IMR-90 (cell line): ENCODE measurements at places on chromosomes 13 and 19.

DNA sequence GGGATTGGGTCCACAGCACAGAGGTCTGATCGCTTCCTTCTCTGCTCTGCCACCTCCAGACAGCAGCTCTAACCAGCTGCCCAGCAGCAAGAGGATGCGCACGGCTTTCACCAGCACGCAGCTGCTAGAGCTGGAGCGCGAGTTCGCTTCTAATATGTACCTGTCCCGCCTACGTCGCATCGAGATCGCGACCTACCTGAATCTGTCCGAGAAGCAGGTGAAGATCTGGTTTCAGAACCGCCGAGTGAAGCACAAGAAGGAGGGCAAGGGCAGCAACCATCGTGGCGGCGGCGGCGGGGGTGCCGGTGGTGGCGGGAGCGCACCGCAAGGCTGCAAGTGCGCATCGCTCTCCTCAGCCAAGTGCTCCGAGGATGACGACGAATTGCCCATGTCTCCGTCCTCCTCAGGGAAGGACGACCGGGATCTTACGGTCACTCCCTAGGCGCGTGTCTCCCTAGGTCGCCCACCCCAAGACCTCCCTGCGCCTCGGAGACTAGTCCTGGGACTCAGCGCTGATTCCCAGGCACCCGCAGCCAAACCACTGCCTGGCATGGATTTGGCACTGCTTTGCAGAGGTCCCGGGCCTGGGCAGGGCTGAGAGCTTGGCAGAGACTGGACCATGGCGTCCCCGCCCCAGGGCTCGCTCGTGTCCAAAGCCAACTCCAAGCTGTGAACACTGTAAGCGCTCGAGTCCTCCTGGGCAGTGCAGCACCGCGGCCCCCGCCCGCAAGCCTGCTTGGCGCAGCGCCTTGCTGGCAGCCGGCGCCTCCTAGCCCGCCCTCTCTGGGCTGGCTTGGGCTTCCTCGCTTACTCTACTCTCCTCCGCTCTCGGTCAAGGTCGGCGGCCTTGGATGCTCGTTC lies 1.5 kb downstream of the GSX1 start:
- no peak for DNase-seq
- H3K4me3 ChIP-seq: no peak overlapping the region
- H3K27me3 ChIP-seq: peaks cover 92% of the 10 kb centered on the region
- no peaks in the 10 kb centered on the region; the same call in 1 of the 2 replicates for H3K4me1 ChIP-seq
- H3K27ac ChIP-seq: no peak overlapping the region

GRCh38 chr13:100212904-100213553 lies 124.1 kb downstream of the PCCA start:
- H3K4me1 ChIP-seq: peaks cover 17% of the 10 kb centered on the region
- H3K36me3 ChIP-seq: no peaks in the 10 kb centered on the region
- H3K27me3 ChIP-seq: no peaks in the 10 kb centered on the region
- H3K4me3 ChIP-seq: no peak overlapping the region

- DNase-seq: no peak
- H3K36me3 ChIP-seq: no peaks in the 10 kb centered on the region
These were observed at the start of gene ICAM3 for GRCh38 chr19:10339380-10339960. Gene ICAM3 (minus strand): TSS chr19:10339624. CDS start chr19:10339614, 10 bp downstream.

DNA sequence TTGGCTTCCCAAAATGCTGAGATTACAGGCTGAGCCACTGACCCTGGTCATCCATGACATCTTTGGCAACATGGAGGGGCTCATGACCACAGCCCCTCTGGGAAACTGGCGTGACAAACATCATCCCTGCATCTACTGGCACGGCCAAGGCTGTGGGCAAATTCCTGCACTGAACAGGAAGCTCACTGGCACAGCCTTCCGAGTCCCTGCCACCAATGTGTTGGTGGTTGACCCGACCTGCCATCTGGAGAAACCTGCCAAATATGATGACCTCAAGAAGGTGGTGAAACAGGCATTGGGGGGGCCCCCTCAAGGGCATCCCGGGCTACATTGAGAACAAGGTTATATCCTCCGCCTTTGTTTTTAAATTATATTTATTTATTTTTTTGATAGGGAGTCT lies 8.9 kb upstream of the ACP5 start:
- no peaks in the 10 kb centered on the region; the same call in 1 of the 2 replicates for H3K27me3 ChIP-seq
- H3K4me3 ChIP-seq: no peak overlapping the region
- H3K27ac ChIP-seq: no peak overlapping the region
- H3K36me3 ChIP-seq: no peaks in the 10 kb centered on the region

GRCh38 chr19:1283207-1283916 lies 2.3 kb upstream of the EFNA2 start:
- H3K4me3 ChIP-seq: no peak overlapping the region
- no peak for DNase-seq
- H3K27ac ChIP-seq: no peak overlapping the region
- H3K36me3 ChIP-seq: peaks cover 5% of the 10 kb centered on the region
- H3K4me1 ChIP-seq: no peaks in the 10 kb centered on the region
- peaks cover 41% of the 10 kb centered on the region for H3K27me3 ChIP-seq

- no peaks in the 10 kb centered on the region; the same call in 1 of the 2 replicates for H3K4me1 ChIP-seq
- DNase-seq: no peak
- peaks cover 2% of the 10 kb centered on the region; the same call in 1 of the 2 replicates for H3K36me3 ChIP-seq
These were observed 28.9 kb downstream of the PPP1R37 start for GRCh38 chr19:45121827-45122345.

GRCh38 chr19:55285229-55285890 lies 1.6 kb downstream of the BRSK1 start:
- no peaks in the 10 kb centered on the region for H3K27me3 ChIP-seq
- DNase-seq: no peak
- peak overlapping the region; percentile 58 for H3K4me3 ChIP-seq
- peaks cover 17% of the 10 kb centered on the region for H3K4me1 ChIP-seq
- H3K36me3 ChIP-seq: peaks cover 15% of the 10 kb centered on the region

GRCh38 chr13:111912991-111913760 lies 153.8 kb upstream of the SOX1 start:
- no peaks in the 10 kb centered on the region for H3K4me1 ChIP-seq
- no peak for DNase-seq
- H3K27me3 ChIP-seq: no peaks in the 10 kb centered on the region
- no peaks in the 10 kb centered on the region for H3K36me3 ChIP-seq

- no peaks in the 10 kb centered on the region for H3K4me1 ChIP-seq
- no peak overlapping the region for H3K27ac ChIP-seq
- no peaks in the 10 kb centered on the region for H3K27me3 ChIP-seq
These were observed 273.4 kb upstream of the MIR17HG start for GRCh38 chr13:91074091-91074490.

- no peaks in the 10 kb centered on the region for H3K4me1 ChIP-seq
- peak; percentile 28 for DNase-seq
- H3K36me3 ChIP-seq: peaks cover 42% of the 10 kb centered on the region
- H3K4me3 ChIP-seq: no peak overlapping the region
- H3K27ac ChIP-seq: no peak overlapping the region
These were observed 26.2 kb downstream of the ZNF160 start for GRCh38 chr19:53076984-53077383.

DNA sequence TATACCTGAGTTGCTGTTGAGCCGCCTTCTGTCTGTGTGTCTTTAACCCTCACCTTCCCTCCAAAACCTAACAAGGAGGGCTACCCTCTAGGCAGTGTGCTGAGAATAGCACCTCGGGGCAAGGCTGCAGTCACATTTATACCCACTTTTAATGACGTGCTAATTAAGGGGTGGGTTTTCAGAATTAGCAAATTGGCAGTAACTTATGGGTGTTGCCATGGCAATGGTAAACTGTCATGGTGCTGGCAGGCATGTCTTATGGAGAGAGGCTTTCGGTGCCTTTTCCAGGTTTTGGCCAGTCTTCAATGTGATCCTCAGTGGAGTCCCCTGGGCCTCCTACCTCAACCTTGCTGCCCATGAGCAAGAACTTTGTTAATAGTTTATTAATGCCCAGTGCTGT lies 1.2 kb upstream of the PNMA8A start:
- no peaks in the 10 kb centered on the region for H3K36me3 ChIP-seq
- no peak overlapping the region for H3K27ac ChIP-seq
- H3K4me3 ChIP-seq: no peak overlapping the region
- H3K4me1 ChIP-seq: peaks cover 5% of the 10 kb centered on the region; the same call in 1 of the 2 replicates
- DNase-seq: no peak

GRCh38 chr19:45290381-45290931 lies 32.2 kb downstream of the CKM start:
- no peak overlapping the region for H3K4me3 ChIP-seq
- H3K27ac ChIP-seq: no peak overlapping the region
- no peaks in the 10 kb centered on the region for H3K27me3 ChIP-seq
- no peaks in the 10 kb centered on the region for H3K4me1 ChIP-seq

DNA sequence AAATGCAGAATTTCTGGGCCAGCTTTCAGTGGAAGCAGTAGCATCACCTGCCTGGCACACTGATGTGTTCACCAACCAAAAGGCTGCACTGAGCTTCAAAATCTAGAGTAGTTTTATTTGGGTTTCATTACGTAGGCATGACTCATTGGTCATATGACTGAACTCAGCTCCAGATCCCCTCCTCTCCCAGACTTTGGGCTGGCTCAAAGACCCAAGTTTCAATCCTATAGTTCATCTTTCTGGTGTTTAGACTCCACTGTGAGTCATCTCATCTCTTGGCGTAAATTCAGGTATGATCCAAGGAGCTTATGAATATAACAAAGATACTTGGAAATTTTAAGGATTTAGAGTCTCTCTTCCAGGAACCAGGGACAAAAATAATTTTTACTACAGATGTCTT lies 17.7 kb downstream of the ZMYM5 start:
- H3K36me3 ChIP-seq: peaks cover 22% of the 10 kb centered on the region
- DNase-seq: peak; percentile 99

DNA sequence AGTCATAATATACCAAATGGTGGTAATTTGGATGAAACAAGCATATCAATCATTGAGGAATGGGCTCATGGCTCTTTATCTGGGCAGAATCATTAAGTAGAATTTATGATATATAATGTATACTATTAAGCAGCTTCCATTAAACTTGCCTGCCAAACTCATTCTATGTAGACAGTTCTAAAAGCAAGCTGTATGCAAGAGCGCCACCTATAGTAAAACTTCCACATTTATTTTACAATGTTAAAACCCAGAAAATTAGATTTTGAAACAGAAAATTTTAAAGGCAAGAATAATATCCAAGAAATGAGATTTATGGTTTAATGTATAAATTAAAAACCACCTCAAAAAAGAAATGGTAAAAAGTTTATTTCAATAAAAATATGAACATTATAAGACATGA lies 161.5 kb downstream of the MZT1 start:
- DNase-seq: peak; percentile 15
- no peak overlapping the region for H3K4me3 ChIP-seq
- H3K36me3 ChIP-seq: no peaks in the 10 kb centered on the region

- no peaks in the 10 kb centered on the region for H3K4me1 ChIP-seq
- no peaks in the 10 kb centered on the region; the same call in 1 of the 2 replicates for H3K27me3 ChIP-seq
These were observed 716 bp downstream of the SH2D3A start for GRCh38 chr19:6766357-6767080.

- no peaks in the 10 kb centered on the region for H3K27me3 ChIP-seq
- DNase-seq: peak; percentile 94
- peaks cover 26% of the 10 kb centered on the region for H3K4me1 ChIP-seq
These were observed 174.5 kb downstream of the KCTD12 start for GRCh38 chr13:76711550-76712182.
